NCI-H187 (cell line): ENCODE measurements at places on chromosomes 2 and 18.

- no peak for DNase-seq
Observed at GRCh38 chr2:30208453-30208852, 22.9 kb upstream of the LBH start.

- DNase-seq = no peak
Observed at GRCh38 chr18:32906506-32907310, 133.9 kb upstream of the KLHL14 start.

- DNase-seq = no peak
Observed at GRCh38 chr2:177675825-177676224, 283.3 kb downstream of the AGPS start.

- DNase-seq = no peak
Observed at GRCh38 chr18:2641638-2642037, 13.9 kb upstream of the SMCHD1 start.

- no peak for DNase-seq
Observed at GRCh38 chr2:8255448-8255800, 426.4 kb upstream of the ID2 start.

DNA sequence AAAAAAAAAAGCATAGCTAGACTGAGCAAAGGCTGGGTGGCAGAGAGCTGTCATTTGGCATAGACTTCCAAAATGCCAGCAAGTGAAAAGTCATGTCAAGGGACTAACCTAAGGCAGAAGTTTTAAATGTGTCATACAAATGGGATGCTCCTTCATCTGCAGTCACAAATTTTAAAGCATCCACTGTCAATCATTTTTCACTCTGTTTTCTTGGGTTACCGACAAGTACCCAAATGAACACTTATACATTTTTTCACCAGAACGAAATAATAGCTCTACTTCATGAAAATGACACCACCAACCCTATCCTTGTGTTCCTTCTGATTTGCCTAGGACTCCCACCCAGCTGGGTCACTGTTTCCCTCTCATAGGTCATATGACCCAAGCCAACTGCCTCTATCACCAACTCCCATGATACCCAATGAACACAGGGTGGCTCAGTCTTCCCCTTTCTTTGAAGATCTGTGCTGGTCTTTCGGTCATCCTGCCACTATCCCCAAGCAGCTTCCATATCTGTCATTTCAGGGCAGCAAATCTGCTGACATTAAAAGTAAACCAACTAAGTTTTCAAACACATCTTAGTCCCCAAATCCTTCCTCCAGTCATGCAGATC is 21.5 kb downstream of the KLF7 start:
- no peak for DNase-seq

- no peak for DNase-seq
Observed at GRCh38 chr2:162111958-162112850, 38.2 kb upstream of the DPP4 start.
